Activated T-cell treated with anti-CD3 and anti-CD28 coated beads, Interleukin-2, amount 50 U/mL, for 1 hour (primary cell): ENCODE measurements at places on chromosomes 4 and X.

- no peak for DNase-seq
These were observed 38.5 kb upstream of the POU3F4 start for GRCh38 chrX:83469551-83469950.

- no peak for DNase-seq
These were observed 307.4 kb downstream of the RAB28 start for GRCh38 chr4:13176741-13177142.

DNA sequence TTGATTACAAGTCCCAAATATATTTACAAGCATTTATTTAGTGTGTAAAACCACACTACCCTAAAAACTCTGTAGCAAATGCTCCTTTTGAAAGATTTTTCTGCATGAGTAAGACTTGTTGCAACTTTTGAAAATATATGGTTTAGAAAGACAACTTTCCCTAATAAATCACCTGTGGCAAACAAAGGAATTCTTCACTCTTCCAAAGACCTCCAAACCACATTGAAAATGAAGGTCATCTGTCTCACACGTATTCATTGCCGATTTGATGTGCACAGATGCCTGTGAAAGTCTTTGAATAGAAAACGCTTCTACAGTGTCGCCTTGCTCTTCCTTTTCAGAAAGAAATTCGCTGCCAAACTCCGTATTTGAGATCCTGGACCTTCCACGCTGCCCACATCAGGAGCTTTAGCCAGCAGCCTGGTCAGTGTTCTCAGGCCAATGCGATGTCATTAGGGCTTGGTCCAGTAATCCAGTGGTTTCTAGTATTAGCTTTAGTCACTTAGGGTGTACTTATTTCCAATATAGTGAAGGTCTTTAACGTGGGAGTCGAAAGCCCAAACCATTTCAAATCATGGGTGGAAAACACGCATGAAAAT is 22.2 kb downstream of the SPINK2 start:
- no peak for DNase-seq

DNA sequence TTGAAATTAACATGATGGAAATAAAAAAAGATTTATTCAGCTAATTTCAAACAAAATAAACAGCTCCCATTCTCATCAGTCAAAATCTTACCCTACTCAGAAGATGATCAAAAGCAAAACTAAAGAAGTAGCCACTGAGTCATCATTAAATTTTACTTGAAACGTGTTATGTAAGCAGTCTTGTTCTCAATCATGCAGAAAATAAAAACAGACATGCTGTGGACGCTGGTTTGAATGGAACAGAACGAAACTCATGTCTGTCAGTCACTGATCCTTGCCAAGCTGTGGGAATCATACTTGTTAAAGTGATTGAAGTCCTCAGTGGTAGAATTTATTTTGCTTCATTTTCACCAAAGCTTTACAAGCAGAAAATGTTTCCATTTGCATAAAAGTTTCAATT is 77.2 kb upstream of the TLR3 start:
- no peak for DNase-seq

GRCh38 chr4:155629956-155630355 is 36.7 kb upstream of the GUCY1A1 start:
- no peak for DNase-seq
